ENCODE measurements at places on chromosomes 11 and 22.

DNA sequence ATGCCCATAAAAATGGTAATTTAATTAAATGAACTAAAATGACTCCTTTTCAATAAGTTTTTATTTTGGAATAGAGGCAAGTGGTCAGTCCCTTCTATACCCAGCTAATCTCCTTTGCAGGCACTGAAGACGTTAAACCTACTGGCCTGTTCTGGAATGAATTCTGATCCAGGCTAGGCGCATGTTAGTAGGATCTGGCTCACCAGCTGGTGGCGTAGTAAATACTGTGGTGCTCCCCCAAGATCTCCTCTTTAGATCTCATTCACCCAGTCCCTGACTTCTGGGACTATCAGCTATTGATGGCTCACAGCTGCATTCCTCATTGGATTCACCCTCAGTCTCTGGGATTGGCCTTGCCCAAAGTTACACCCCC, 173.7 kb upstream of the DDI1 start:
- DNase-seq = no peak

DNA sequence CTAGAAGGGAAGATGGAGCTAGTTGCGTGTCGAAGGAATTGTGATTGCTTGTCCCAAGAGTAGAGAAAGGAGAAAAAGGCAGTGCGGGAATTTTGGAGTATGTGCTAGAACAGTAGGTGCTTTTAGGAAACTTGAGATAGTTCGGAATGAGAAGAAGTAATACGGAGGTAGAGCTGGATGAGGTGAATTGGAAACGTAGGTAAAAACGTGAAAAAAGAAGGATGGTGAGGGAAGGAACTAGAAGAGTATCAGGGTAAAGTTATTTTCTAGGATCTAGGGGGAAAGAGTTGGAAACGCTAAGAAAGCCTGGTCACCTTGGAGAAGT, 1.4 kb downstream of the CEP57 start:
- no peak for DNase-seq

DNA sequence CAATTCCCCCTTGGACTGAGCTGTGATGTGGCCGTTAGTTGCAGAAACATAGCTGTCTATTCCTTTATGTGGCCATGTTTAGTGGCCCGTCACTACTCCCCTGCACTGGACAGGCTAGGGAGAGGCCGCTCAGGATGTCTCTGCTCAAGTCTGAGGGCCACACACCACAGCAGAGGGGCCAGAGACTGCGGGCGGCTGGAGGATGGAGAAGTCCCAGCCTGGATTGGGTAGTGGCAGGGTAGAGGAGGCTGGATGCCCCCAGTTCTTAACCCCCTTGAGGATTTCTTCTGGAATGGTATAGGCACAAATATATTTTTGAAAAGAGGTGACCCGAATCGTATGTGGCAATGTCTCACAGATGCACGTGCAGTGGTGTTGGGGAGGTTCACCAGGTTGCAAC, 116.4 kb upstream of the B3GAT1 start:
- DNase-seq = no peak

DNA sequence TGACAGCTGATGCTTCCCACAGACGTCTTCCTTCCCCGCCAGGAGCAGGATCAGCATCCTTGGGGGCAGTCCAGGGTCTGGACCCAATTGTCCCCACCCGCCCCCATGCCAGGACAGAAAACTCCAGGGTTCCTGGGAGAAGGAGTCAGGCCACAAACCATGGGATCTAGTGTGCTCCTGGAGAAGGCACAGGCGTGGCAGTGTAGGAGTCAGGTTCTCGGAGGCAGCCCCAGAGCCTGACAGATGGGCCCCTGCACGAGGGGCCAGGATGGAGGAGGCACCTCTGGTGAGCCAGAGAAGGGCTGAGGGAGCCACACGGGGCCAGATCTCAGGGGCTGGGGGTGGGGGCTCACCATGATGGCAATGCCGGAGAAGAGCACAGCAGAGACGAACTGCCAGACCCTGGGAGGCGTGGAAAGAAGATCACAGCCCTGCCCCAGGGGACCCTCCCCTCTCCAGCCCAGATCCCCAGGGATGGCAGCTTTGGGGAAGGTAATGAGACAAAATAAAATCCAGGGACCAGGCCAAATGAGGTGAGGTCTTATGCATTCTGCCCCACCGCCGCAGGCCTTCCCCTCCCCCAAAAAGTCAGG, 13.6 kb downstream of the TP53I11 start:
- DNase-seq = no peak

GRCh38 chr11:324156-324555, 3.5 kb upstream of the IFITM3 start:
- DNase-seq = no peak

DNA sequence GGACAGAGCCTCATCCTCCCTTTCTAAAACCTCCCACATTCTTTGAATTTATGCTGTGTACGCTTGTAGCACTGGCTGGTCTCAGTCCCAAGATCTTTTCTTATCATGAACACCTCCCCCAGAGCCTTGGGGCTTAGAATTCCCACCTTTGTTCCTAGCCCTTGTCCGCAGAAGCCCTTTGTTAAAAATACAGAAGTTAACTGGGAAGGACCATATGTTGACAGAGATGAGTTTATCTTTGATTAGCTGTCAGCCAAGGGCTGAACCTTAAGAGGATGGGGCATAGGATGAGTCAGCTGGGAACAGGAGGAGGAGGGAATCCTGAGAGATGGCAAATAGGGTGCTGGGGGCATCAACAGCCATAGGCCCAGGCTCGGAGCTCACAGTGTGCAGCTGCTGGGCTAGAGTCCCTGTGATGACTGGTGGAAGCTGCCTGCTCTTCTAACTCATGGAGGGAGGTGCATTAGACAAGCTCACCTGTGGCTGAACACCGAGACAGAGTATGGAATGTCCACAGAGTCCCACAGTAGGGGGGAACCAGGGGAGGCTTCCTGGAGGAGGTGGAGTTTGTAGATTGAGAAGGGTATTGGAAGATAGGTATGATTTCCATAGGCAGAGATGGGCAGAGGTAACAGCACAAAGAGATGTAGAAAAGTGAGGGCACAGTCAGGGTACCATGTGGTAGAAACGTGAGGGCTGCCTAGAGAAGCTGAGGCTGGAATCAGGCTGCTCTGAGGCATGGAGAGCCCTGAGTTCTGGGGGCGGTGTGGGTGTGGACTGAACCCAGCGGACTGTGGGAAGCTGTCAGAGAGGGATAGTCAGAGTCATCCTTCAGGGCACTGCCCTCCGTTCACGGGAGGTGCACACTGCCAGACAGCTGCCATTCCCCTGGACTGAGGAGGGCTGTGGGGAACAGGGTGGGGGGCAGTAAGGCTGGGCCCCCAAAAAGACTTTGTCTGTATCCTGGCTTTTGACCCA, 9.9 kb downstream of the MICAL2 start:
- no peak for DNase-seq

- DNase-seq = no peak
Observed at GRCh38 chr11:59283825-59284772, 71.4 kb upstream of the MPEG1 start.

GRCh38 chr11:113674397-113674685, 31.8 kb downstream of the TMPRSS5 start:
- no peak for DNase-seq

GRCh38 chr11:47928426-47928825, 51.9 kb upstream of the PTPRJ start:
- no peak for DNase-seq

- no peak for DNase-seq
Observed at GRCh38 chr22:27380855-27381254, 420.7 kb downstream of the MN1 start.

- DNase-seq = no peak
Observed at GRCh38 chr11:119166368-119167076, 2.0 kb upstream of the NLRX1 start.

GRCh38 chr11:34432822-34433221, 5.9 kb upstream of the CAT start:
- no peak for DNase-seq

DNA sequence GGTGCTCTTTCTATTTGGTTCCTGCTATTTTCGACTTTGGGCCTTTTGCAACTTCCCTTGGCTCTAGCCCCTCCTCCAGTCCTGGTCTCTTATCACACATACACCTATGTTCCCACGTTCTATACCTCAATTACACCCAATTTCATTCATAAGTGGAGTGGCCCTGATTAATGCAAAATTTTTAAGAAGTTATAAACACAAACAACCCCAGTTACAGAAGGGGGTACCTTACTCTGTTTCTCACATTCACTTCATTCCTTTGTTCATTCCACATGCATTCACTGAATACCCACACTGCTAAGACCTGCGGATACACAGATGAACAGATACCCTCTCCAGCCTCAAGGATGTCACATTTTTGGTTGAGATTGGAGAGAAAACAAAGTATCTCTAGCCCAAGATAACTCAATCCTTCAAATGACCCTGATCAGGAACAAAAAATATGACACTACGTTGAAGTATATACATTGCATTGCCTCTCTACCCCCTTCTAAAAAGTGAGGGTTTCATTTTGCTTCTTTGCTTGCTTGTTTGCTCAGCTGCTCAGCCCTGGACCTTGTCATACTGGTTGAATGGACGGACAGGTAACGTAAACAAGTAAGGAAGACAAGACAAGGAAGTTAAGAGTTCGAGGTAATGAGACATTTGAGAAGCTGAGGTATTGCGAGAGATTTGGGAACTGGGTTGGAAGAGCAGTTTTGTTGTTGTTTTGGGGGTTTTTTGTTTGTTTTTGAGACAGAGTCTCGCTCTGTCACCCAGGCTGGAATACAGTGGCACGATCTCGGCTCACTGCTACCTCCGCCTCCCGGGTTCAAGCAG, 3.6 kb upstream of the VPS37C start:
- no peak for DNase-seq

DNA sequence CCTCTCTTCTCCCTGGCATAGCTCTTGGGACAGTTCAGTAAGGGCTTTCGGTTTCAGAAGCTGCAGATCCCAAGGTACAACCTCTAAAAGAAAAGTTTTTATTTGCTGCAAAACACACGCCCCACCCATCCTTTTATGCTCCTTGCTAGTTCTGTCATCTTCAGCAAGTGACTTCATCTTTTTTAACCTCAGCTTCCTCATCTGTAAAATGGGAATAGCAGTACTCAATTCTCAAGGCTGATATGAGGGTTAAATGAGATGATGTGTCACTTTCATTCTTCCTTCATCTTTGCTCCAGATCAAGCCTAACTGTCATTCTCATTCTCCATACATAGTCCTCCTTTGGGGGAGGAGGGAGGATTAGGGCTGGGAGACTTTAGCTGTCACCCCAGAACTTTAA, 90.0 kb upstream of the ALX4 start:
- DNase-seq = no peak

DNA sequence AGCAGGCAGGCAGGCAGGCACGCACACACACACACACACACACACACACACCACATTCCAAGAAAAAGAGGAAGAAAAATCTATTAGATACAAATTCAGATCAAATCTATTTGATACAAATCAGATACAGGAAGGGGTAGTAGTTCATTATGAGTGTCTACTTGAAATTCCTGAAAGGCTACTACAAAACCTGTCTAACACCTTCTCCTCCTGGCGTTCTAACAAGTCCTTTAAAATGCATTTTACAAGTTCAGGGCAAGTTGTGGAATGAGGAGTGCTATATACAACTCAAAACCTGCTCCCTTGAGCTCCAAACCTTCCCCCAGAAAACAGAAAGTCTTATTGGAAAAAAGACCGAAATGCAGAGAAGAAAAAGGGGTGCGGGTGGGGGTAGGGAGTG, 476 bp downstream of the ARHGAP32 start:
- no peak for DNase-seq

- DNase-seq = peak; percentile 75
Observed at GRCh38 chr11:69915501-69916250, 96.5 kb upstream of the FGF3 start.

DNA sequence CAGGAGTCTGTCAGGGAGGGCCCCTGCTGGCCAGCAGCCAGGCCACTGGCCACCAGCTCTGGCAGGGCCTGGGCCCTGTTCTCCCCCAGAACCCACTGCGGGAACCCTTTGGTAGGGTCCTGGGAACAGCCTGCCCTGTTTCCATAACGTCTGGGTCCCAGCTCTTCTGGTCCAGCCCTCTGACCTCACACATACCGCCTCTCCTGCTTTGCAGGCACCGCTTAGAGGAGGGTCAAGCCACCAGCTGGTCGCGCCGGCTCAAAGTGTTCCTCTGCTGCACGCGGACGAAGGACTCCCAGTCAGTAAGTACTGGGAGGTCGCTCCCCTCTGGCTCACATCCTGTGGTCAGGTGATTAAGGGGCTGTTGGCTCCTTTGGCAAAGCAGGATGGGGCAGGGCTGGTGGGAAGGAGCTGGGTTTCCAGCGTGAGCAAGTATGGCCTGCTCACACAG, 26.6 kb upstream of the MYRF start:
- no peak for DNase-seq

- no peak for DNase-seq
Observed at GRCh38 chr22:38267086-38267485, 5.7 kb downstream of the TMEM184B start.

All from thoracic aorta (tissue), 2 donors.